A172 (cell line): ENCODE measurements at places on chromosomes 7 and 10. TPM values are rescaled to one million over a fixed set of nuclear protein-coding genes. Genes with fewer than 3 reads are reported as not detected.

The PAPSS2 gene
- total RNA-seq, result 39.3 and 40.4 TPM in 2 replicates

The BMPR1A gene
- total RNA-seq, result 50.1 and 57.2 TPM in 2 replicates

The C7orf33 gene
- total RNA-seq, result not detected in 2 replicates

The SCD gene
- total RNA-seq, result 249 and 398 TPM in 2 replicates

The GHRHR gene
- not detected in 2 replicates for total RNA-seq

The AKR1C8 gene
- not detected in 2 replicates for total RNA-seq

The LRRD1 gene
- not detected in 2 replicates for total RNA-seq

The UBE2D1 gene
- total RNA-seq, result 23.7 and 25.9 TPM in 2 replicates

The WNT2 gene
- not detected in 2 replicates for total RNA-seq

GRCh38 chr10:11141571-11142091 lies 124.0 kb downstream of the CELF2 start:
- no peak for DNase-seq

DNA sequence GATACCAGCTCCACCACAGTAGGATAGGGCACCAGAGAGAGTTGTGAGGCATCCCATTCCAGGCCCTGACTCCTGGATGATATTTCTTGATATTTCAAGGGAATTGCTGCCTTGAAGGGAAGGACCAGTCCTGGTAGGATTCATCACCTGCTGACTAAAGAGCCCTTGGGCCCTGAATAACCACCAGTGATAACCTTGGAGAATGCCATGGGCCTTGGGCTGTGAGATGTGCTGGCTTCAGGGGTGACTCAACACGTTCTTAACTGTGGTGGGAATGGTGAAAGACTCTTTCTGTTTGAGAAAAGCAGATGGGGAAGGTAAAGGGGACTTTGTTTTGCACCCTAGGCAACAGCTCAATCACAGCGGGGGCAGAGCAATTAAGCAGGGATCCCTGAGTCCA lies 21.4 kb upstream of the ASZ1 start:
- no peak for DNase-seq

DNA sequence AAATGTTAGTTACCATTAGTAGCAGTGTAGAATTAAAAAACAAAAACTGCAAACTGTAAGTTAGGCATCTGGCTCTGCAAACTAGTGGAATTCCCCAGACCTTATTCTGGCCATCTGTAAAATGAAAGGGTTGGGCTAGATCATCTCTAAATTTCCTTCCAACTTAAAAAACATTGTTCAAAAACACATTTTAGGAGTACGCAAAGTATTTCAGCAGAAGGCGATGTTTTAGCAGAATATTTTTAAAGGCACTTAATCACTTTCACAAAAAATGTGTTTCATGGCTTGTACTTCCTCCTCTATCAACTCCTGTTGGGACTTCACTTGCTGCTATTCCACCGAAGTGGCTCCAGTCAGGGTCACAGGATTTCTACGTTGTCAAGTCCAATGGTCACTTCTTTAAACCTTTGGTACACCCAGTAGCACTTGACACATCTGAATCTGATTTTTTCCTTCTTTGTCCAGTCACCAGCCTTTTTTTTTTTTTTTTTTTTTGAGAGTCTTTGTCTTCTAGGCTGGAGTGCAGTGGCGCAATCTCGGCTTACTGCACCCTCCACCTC lies 169.0 kb downstream of the AHR start:
- no peak for DNase-seq

- no peak for DNase-seq
Measured at GRCh38 chr10:36236931-36237330, 594.8 kb upstream of the FZD8 start.

DNA sequence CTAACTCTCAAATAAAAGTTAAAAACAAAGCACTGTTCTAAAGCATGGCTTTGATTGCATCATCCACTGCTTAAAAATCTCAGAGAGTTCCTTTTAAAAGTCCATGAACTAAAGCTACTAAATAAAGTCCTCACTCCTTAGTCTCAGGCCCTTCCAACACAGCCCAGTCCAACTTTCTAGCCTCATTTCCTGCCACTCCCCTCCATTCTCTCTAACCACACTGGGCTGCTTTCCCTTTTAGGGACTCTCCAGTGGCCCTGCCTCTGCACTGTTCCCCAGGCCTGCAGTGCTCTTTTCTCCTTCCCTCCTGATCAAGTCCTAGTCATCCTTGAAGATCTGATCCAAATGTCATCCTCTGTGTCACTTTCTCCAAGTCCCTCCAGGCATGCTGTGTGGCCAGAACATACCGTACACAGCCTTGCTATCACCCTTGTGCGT lies 56.9 kb upstream of the PPP1R3C start:
- DNase-seq, result peak; percentile 64

- DNase-seq, result no peak
Measured at GRCh38 chr7:113200281-113200680, 81.9 kb upstream of the SMIM30 start.

DNA sequence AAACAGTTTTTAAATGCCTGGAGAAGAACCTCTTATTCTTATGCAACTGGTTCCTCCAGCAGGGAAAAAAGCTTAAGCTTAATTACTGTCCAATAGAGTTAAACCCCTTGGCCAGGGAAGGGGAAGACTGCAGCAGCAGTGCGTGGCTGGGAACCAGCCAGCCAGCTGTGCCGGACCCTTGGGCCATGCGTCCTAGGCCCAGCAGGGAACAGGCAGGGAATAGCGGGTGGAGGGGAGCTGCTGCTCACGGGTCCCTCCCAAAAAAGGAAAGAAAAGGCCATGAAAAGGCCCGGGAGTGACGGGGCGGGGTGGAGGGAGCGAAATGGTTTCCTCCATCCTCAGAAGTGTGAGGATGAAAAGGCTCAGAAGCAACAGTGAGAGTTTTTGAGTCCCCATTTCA lies 35.2 kb upstream of the HECW1 start:
- no peak for DNase-seq

DNA sequence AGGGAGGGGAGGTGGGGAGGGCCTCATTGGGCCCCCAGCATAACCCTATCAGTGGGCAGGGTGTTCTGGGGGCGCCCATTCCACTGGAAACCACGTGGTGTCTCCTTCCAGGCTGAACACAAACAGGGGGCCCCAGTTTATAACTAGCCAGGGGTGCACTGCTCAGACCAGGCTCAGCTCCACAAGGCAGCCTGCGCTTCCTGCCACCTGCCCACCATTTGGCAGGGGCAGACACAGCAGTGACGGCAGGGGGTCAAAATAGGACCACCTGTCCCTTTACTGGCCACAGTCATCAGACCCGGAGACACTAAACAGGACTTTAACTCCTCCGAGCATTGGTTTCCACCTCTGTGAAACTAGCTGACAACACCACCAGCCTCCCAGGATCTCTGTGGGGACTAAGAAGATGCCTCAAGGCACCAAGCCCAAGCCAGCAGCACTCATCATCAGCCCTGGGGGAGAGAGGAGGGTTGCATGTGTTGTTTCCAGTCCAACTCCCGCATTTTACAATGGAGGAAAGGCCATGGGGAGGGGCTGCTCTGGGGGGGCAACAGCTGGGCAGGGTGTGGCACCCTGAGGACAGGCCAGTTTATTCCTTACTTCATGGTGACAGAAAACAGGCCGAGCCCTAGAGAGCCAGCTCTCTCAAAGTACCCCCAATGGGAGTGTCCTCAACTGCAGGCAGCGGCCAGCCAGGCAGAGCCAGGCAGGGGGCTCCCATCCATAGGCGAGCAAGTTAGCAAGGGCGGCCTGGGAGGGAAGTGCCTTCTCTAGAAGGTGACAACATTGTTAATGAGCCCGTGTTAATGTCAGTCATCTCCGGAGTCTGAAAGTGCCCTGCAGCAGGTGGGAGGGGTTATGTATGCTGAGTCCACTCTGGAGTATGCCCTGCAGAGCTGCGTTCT lies 127.6 kb downstream of the TNS3 start:
- DNase-seq, result no peak

GRCh38 chr10:59852670-59853069 lies 53.7 kb downstream of the CCDC6 start:
- no peak for DNase-seq

DNA sequence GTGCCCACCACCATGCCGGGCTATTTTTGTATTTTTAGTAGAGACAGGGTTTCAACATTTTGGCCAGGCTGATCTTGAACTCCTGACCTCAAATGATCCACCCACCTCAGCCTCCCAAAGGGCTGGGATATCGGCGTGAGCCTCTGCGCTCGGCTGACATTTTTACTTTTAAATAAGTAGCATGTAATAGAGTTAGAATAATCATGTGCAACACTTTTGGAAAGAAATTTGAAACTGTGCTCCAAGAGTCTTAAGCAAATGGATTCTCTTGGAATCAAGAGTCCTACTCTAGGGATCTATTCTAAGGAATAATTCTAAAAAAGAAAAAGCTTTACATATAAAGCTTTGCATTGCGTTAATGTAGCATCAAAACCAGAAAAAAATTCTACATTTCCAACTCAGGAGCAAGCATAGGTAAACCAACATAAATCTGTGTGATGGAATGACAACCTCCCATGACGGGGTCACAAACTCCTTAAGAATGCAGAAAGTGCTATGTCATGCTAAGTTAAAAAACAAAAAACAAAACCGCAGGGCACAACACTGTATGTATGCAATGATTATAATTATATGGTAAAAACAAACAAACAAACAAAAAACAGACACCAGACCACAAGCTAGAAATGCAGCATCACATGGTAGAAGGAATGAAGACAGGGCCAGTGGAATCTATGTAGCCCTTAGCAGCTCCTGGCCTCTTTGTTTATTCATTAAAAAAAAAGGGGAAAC lies 98.7 kb downstream of the RNF216 start:
- no peak for DNase-seq

GRCh38 chr10:12081879-12082557 lies 13.3 kb downstream of the DHTKD1 start:
- peak; percentile 72 for DNase-seq

GRCh38 chr10:113304726-113305125 lies 248.1 kb upstream of the HABP2 start:
- DNase-seq, result no peak

GRCh38 chr10:101484175-101484745 lies 103.8 kb downstream of the POLL start:
- DNase-seq, result no peak

- no peak for DNase-seq
Measured at GRCh38 chr10:95415621-95416031, 124.8 kb upstream of the PDLIM1 start.

DNA sequence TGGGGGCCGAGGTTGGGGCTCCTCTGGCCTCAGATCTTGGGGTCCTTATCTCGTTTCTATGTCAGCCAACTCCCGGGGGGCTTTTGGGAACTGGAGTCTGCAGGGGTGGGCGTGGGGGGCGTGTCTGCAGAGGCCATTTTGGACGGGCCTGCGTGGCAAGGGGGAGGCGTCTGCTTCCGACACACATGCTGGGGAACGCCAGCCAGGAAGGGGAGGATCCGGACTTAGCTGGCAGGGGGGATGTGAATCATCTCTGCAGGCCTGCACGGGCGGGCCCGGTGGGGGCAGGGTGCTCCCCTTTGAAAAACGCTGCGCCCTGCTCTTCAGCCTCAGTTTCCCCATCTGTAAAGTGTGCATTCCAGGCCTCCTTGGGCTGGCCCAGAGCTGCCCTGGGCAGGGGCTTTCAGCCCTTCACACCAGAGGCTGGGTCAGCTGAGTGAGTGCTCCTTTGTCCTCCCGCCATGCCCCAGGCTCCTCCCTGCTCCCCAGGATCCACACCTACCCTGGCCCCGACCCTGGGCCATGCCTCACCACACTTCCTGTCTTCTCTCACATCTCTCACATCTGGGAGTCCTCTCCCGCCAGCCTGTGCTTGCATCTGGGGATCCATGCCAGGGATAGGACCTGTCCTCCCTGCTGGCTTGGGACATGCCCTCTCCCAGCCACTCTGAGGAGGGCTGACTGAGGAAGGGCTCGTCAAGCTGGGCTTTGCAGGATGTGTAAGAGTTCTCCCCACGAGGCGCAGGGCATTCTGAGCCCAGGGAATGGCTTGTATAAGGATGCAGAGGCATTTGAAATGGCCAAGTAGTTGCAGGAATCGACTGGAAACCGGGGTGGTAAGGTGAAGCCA lies 172.6 kb upstream of the TNRC18 start:
- DNase-seq, result peak; percentile 96

DNA sequence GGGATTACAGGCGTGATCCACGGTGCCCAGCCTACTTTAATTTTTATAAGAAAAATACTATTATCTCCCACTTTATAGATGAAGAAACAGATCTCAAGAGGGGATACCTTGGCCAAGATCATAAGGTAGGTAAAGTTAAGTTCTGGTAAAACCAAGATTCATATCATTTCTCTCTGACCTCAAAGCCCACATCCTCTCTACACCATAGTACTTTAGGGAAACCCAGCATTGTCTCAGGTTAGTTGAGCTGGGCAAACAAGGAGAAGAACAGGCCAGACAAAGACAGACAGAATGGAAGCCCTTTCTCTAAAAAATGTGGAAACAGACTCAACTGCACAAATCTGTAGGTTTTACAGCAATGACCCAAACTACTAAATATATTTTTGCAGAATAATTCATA lies 197.7 kb upstream of the FRMD4A start:
- no peak for DNase-seq

GRCh38 chr7:90599892-90600555 lies 3.9 kb downstream of the CDK14 start:
- no peak for DNase-seq

GRCh38 chr7:23205577-23205908 lies 23.7 kb downstream of the NUP42 start:
- DNase-seq, result no peak

DNA sequence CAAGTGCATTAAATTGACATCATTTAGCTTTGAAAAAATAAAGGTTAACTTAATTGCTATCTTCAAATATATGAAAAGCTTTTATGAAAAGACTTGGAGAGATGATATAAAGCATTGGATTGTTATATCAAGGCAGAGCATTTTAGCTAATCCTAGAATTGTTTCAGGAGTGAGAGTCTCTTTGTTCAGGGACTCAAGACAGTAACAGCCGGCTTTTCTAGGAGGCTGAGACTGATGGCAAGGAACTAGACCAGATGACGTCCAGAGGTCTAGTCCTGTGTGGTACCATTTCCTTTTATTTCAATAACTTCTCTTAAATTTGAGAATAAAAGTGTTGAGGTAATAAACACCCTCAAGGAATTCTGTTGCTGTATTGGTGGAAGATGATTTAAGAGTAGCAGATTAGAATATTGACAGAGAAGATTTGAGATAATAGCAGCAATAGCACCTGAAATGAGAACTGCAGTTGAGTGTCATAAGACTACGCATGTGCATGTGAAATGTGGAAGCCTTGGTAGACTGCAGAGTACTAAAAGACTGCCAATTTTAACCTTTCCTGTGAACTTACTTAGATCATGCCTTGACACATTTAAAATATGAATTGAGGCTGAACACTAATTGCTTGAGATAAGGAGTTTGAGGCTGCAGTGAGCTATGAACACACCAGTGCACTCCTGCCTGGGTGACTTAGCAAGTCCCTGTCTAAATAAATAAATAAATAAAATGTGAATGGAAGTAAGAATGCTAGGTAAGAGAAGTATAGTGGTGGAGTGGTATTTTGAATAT lies 79.6 kb downstream of the ZNRF2 start:
- no peak for DNase-seq

GRCh38 chr7:106471021-106471420 lies 186.2 kb upstream of the NAMPT start:
- DNase-seq, result no peak
